NCI-H1694 (cell line): ENCODE measurements at places on chromosomes 11 and 22.

- DNase-seq, result no peak
Measured at GRCh38 chr11:7451952-7452494, 33.3 kb upstream of the OLFML1 start.

DNA sequence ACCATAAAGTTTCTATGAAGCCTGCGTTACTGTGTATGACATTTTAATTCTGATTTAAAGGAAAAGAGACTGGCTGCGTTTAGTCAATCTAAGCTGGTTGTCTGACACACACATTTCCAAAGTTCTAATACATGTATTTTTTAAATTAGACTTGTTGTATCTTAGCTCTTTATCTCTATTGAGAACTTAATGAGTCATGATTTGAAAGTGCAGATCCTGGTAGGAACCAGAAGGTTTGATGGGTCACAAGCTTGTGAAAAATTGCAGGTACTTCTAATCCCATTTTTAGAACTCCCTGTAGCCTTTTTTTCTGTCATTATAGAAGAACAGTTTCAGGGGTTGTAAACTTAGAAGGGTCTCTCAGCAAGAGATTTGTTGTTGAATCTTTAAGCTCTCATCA, 210.3 kb downstream of the DDX10 start:
- DNase-seq, result no peak

DNA sequence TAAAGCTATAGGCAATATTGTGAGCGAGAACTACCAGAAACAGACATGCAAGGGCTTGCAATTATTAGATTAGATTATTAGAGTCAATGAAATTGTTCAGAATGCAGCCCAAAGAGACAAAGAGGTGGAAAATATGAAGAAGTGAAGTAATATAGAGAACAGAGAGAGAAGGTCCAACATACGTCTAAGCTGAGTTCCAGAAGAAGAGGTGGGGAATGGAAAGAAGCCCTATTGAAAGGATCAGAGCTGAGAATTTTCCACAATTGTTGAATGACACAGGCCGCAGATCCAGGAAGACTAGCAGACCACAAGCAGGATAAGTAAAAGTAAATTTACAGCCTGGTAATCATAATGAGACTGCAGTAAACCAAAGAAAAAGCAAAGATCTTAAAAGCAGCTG, 93.2 kb downstream of the EXT2 start:
- no peak for DNase-seq

GRCh38 chr11:119375337-119376196, 5.9 kb downstream of the USP2 start:
- no peak for DNase-seq

GRCh38 chr11:86922225-86922624, 33.0 kb downstream of the FZD4 start:
- no peak for DNase-seq

- DNase-seq, result no peak
Measured at GRCh38 chr11:61512435-61512834, 3.9 kb downstream of the LRRC10B start.

DNA sequence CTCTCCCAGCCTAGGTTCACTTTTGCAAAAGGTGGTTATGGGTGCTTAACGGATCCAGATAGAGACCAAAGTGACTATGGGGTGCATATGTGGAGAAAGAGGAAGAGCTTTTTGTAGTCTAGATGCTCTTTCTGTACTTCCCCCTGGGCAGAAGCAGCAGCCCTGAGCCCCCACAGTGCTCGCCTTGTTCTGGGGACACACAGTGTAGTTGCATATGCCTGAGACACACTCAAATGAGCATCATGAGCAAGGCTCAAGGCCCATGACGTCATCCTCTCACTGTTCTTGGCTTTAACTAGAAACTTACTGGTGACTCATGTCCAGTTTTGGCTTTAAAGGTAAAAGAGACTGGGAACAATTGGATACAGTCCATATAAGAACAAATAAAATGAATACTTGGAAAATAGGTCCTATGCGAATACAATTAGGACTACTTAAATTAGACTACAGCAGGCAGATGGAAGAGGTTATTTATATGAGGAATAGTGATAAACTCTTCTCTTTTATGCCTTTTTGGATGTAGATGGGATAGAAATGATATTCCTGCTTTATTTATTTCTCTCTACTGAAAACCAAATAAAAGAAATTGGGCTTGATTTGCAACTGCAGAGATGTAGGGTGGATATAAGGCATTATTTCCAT, 20.1 kb upstream of the PEX26 start:
- DNase-seq, result no peak
